ENCODE measurements at places on chromosomes 1 and 21. TPM values are rescaled to one million over a fixed set of nuclear protein-coding genes. Genes with fewer than 3 reads are reported as not detected.

GRCh38 chr1:213122514-213122929 is 71.5 kb downstream of the RPS6KC1 start:
- DNase-seq: peak; percentile 13

GRCh38 chr1:174982971-174983689 is 16.6 kb upstream of the CACYBP start:
- DNase-seq: no peak

DNA sequence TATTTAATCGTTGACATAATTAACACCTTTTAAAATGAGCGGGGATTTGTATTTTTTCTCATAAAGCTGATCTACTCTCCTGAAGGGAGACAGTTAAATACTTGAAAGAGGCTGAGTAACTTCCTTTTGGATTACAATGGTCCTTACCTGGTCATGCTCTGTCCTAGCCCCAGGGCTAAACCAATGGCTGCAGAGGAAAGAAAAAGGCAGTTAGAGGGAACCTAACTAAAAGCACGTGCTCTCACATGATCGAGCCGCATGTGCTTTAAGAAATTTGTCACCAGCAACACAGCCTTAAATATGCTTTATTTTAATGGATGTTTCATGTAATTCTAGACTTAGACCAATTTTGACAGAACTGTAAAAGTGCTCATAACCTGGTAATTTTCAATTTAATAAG is 132.7 kb downstream of the GPATCH2 start:
- no peak for DNase-seq

- no peak for DNase-seq
Measured at GRCh38 chr1:21242846-21243245, 47.4 kb downstream of the ECE1 start.

- no peak for DNase-seq
Measured at GRCh38 chr1:154975409-154976059, 1.1 kb downstream of the CKS1B start.

DNA sequence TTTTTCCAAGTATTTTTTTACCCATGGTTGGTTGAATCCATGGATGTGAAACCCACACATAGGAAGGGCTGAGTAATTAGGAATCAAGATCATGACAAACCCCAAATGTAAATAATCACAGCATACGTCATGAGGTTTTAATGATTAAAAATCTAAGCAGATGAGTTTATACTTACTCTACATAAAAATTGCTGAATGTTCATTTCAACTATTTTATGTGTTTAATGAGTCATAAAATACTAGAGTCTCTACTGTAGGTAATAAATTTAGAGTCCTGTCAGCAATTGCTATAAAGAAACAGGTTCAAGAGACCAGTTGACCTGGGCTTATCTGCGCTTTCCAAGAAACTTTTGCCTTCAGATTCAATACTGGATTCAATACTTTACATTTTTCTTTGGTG is 18.2 kb downstream of the CTH start:
- no peak for DNase-seq

- DNase-seq: no peak
Measured at GRCh38 chr1:220929304-220929703, 50.1 kb downstream of the HLX start.

MYOG gene
- 442 TPM for polyA plus RNA-seq

SMIM1 gene
- polyA plus RNA-seq: 3.1 TPM

DNA sequence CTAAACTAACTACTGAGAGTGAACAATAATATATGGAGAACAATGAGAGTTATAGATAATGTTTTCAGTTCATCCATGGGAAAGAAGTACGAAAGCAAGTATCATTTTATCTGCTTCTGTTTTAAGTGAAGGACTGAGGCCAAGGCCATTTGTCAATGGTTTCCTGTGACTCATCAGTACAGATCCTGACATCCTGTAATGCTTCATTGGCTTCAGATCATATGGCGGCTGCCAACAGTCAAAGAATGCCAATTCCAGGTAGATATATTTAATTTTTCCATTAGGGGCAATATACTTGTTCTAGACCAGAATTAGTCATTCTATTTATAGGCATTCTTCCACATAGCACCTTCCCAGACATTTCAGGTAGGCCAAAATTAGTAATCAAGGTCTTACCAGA is 97.3 kb downstream of the USH2A start:
- no peak for DNase-seq

- no peak for DNase-seq
Measured at GRCh38 chr1:86776108-86776507, 71.7 kb downstream of the SH3GLB1 start.

DNA sequence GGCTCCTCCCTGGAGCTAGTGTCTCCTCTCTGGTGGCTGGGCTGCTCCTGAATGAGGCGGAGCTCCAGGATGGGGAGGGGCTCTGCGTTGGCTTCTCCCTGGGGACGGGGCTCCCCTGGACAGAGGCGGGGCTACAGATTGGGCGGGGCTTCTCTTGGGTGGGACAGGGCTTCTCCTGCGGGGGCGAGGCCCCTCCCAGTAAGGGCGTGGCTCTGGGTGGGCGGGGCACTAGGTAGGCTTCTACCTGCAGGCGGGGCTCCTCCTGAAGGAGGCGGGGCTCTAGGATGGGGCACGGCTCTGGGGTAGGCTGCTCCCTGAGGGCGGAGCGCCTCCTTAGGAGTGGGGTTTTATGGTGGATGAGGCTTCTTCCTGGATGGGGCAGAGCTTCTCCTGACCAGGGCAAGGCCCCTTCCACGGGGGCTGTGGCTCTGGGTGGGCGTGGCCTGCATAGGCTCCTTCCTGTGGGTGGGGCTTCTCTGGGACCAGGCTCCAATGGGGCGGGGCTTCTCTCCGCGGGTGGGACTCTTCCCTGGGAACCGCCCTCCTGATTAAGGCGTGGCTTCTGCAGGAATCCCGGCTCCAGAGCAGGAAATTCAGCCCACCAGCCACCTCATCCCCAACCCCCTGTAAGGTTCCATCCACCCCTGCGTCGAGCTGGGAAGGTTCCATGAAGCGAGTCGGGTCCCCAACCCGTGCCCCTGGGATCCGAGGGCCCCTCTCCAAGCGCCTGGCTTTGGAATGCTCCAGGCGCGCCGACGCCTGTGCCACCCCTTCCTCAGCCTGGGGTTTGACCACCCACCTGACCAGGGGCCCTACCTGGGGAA is 22.7 kb upstream of the ARF1 start:
- DNase-seq: no peak

ASAP3 gene
- 49.8 TPM for polyA plus RNA-seq

DNA sequence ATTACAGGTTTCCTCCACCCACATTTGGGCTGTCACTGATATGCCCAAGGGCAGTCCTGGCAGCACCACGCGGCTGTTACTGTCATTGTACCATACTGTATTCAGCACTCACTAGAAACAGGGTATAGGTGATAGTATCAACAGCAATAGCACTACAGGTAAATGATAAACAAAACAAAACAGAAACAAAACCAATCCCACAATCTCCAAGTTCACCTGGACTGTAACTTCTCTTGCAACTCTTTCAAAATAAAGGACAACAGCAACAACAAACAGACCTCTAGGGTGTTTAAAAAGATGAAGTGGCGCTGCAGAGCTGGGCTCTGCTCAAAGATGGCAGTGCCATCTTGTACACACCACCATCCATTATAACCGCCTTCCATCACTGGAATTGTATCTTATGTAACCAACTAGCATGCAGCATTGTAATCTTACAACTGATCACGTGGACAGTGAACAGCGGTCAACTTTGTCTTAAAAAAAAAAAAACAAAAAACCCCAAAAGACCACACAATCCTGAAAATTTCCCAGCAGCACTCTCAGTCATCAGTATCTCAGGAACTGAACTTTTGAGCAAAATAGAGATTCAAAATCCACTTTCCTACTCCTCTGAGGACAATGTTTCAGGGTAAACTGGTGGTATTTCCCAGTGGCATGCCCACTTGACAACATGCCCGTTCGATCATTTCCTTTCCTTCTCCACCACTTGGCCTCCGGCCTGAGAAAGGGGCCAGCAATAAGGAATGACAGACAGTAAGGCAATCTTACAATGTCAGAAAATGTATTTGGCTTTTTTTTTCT is 3.8 kb downstream of the IRF2BP2 start:
- DNase-seq: no peak

GRCh38 chr1:113784104-113784779 is 25.0 kb upstream of the PHTF1 start:
- DNase-seq: no peak

- DNase-seq: no peak
Measured at GRCh38 chr1:18901952-18902522, 318 bp downstream of the ALDH4A1 start.

GRCh38 chr1:197954718-197955418 is 37.7 kb downstream of the LHX9 start:
- DNase-seq: no peak

DNA sequence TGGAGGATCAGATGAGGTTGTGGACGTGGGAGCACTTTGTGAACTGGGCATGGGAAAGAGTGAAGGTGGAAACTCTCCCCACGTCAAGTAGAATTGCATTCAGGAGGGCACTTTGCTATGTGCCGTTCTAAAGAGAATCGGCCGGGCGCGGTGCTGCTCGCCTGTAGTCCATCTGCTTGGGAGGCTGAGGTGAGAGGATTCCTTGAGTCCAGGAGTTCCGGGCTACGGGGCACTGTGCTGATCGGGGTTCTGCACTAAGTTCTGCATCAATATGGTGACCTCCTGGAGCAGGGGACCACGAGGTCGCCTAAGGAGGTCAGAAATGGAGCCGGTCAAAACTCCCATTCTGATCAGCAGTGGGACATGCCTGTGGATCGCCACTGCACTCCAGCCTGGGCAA is 141.9 kb downstream of the PEX14 start:
- no peak for DNase-seq

MCOLN2 gene
- 0.16 TPM for polyA plus RNA-seq

NBPF10 gene
- 1.3 TPM for polyA plus RNA-seq

DNA sequence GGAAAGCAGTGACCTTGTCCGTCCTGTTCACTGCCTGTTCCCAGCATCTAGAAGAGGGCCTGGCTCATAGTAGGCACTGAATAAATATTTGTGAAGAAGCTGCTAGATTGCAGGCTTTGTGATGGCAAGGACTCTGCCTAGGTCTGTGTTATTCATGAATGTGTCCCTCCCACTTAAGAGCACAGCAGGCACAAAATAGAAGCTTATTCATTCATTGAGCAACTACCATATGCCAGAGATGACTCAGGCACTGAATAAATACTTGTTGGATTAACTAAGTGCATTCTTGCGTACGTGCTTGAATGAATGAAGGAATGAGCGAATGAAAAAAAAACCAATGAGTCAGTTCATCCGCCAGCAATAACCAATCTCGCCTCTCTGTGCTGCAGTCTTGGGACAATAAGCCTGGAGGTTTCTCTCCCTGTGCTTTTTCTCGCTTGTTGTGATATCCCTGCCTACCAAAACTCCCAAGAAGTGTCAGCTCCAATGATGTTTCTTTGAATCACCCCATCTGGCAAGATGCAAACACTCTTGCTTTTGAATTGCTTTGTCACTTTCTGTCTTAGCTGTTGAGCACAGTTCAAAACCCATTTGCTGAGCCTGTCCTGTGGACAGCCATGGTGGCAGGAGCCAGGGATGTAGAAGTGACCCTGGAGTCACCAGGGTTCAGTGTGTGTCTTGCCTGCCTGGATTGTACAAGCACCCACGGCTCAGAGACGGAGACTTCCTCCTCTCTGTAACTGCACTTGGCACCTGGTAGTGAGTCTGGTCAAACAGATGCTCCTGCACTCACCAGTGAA is 143.9 kb downstream of the KAZN start:
- no peak for DNase-seq

ATP6V1G3 gene
- not detected for polyA plus RNA-seq

GRCh38 chr1:33367485-33368405 is 46.8 kb upstream of the A3GALT2 start:
- DNase-seq: no peak

- no peak for DNase-seq
Measured at GRCh38 chr1:21671915-21672314, 2.8 kb upstream of the RAP1GAP start.

GRCh38 chr1:227093309-227093708 is 153.2 kb downstream of the COQ8A start:
- no peak for DNase-seq

GRCh38 chr1:200153277-200154055 is 126.0 kb downstream of the NR5A2 start:
- DNase-seq: no peak

DCDC2B gene
- polyA plus RNA-seq: 0.66 TPM

SPATA1 gene
- 1.9 TPM for polyA plus RNA-seq

DNA sequence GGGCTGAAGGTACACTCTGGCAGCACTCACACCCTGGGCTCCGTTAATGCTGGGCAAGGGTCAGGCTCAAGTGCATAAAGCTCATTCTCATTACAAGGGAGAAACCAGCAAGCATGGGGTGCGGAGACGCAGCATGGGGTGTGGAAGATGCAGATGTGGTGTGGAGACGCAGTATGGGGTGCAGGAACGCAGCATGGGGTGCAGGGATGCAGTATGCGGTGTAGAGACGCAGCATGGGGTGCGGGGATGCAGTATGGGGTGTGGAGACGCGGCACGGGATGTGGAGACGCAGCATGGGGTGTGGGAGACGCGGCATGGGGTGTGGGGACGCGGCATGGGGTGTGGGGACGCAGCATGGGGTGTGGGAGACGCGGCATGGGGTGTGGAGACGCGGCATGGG is 390.7 kb downstream of the NPHP4 start:
- DNase-seq: no peak

- DNase-seq: no peak
Measured at GRCh38 chr1:196193896-196194559, 414.2 kb downstream of the KCNT2 start.

- DNase-seq: no peak
Measured at GRCh38 chr1:57848406-57848805, 424.5 kb upstream of the DAB1 start.

DNA sequence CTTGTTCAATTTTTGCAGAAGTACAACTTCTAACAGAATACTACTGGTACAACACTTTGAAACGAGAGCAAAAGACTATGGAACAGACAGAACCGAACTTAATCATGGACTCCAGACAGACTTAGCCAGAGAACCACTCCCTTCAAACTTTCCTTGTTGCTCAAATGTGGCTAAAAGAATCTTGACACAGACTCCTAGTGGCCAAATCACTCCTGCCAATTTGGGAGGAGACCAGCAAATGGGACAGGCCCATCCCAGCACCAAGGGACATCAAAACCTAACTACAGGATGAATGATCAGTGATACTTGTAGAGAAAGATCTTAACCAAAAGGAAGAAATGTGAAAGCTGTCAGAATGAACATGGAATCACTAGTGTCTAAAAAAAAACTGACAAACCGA is 154.0 kb downstream of the MATN1 start:
- no peak for DNase-seq
